ENCODE measurements at places on chromosomes 7 and 10. TPM values are rescaled to one million over a fixed set of nuclear protein-coding genes. Genes with fewer than 3 reads are reported as not detected.

C10orf143 gene
- 1.3 TPM for total RNA-seq

NUDCD3 gene
- total RNA-seq: 68.0 TPM

NXPH1 gene
- total RNA-seq: not detected

ARHGAP12 gene
- 74.7 TPM for total RNA-seq

UBN2 gene
- 5.5 TPM for total RNA-seq

AKR1C8 gene
- not detected for total RNA-seq

ZNF365 gene
- 4.0 TPM for total RNA-seq

RBM20 gene
- 0.12 TPM for total RNA-seq

MSS51 gene
- total RNA-seq: 2.9 TPM

PDE1C gene
- 63.1 TPM for total RNA-seq

ANKRD30A gene
- not detected for total RNA-seq

BICC1 gene
- total RNA-seq: 189 TPM

POT1 gene
- total RNA-seq: 26.5 TPM

HTR5A gene
- not detected for total RNA-seq

ENTPD1 gene
- total RNA-seq: 0.32 TPM

CALML5 gene
- not detected for total RNA-seq

HPSE2 gene
- total RNA-seq: 0.12 TPM

SPDYE11 gene
- not detected for total RNA-seq

NCOA4 gene
- total RNA-seq: 238 TPM

AOC1 gene
- total RNA-seq: not detected

ADAMTS14 gene
- total RNA-seq: 15.6 TPM

EPHB4 gene
- 111 TPM for total RNA-seq

EPO gene
- not detected for total RNA-seq
